ENCODE measurements at places on chromosomes 2 and 18.

GRCh38 chr2:108345951-108346350, 31.8 kb upstream of the SULT1C4 start:
- no peak for DNase-seq

DNA sequence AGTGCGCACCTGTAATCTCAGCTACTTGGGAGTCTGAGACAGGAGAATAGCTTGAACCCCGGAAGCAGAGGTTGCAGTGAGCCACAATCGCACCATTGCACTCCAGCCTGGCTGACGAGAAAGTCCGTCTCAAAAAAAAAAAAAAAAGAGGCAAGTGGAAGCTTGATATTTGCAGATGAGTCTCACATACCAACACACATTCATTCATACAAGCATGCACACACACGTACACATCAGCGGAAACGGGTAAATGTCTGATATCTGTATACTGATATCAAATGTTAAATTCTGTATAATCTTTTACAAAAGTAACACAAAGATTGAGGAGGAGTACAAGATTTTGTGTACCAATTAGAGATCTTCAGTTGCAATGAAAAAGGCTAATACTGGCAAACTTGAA, 47.8 kb upstream of the SPOPL start:
- no peak for DNase-seq

DNA sequence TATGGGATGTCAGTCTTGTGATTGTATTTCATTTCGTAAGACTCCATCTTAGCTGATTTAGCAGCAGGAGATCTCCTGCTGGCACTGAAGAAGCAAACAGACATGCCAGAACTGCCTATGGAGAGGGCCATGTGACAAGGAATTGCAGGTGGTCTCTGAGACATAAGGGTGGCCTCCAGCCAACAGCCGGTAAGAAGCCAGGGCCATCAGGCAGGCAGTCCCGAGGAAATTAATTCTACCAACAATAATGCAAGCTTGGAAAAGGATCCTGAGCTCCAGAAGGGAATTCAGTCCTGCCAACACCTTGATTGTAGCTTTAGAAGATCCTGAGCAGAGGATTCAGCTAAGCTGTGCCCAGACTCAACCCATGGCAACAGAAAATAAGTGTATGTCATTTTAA, 87.1 kb upstream of the DNAJC10 start:
- DNase-seq = no peak

GRCh38 chr2:31197166-31197565, 20.1 kb downstream of the CAPN14 start:
- DNase-seq = no peak

- no peak for DNase-seq
Measured at GRCh38 chr2:235614900-235615712, 121.3 kb downstream of the AGAP1 start.

DNA sequence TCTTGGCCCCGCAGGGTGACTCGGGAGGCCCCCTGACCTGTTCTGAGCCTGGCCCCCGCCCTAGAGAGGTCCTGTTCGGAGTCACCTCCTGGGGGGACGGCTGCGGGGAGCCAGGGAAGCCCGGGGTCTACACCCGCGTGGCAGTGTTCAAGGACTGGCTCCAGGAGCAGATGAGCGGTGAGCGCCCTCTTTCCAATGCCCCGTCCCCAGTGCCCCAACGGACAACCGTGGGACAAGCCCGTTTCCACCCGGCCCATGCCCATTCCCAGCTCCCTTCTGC, 2.6 kb upstream of the CHRND start:
- DNase-seq = no peak

GRCh38 chr18:13592246-13592645, 134.1 kb downstream of the FAM210A start:
- DNase-seq = no peak

GRCh38 chr18:26812462-26812861, 53.0 kb downstream of the AQP4 start:
- DNase-seq = no peak

- DNase-seq = no peak
Measured at GRCh38 chr2:11652553-11652952, 17.4 kb downstream of the NTSR2 start.

- no peak for DNase-seq
Measured at GRCh38 chr2:212076456-212076855, 462.1 kb downstream of the ERBB4 start.

DNA sequence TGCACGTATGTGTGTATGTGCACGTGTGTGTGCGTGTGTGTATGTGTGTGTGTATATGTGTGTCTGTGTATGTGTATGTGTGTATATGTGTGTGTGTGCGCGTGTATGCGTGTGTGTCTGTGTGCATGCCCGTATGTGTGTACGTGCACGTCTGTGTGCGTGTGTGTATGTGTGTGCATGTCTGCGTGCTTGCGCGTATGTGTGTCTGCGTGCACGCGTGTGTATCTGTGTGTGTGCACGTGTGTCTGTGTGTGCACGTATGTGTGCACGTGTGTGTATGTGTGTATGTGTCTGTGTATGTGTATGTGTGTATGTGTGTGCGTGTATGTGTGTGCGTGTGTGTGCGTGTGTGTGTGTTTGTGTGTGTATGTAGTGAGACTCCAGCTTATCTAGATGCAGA, 97.5 kb upstream of the SPATS2L start:
- DNase-seq = no peak

DNA sequence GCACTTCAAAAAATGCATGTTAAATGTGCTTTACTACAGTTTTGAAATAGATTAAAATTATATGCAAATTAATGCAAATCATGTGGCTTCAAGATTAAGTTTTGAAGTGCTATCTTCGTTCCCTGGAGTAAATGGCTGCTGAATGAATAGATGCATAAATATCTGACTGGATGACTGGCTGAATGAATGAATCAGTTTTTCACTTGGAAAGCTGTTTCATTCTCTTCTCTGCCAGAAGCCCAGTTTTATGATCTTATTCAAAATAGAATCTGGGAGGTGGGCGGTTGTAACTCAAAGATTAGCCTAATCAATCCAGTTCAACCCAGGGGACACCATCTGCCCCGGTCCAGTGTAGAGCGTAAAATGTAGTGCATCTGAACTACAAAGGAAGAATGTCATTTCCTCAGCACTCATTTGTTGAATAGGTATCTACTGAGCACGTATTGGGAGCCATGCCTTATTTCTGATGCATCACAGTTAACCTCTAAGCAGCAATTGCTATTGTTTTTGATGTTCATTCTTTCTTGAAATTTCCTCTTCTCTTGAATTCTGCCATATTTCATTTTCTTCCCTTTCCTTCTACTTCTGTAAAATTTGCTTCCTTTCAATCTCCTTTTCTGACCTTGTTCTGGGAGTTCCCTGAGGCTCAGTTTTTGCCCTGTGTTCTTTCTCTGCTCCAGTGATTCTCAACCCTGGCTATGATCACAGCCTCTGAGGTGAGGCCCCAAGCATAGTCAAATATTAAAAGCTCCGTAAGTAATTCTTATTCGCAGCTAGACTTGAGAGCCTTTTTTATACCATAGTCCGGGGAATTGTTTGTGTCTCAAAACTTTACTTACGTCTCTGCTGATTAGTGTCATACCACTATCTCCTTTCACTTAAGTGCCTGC, 282.7 kb downstream of the PARD3B start:
- no peak for DNase-seq

- DNase-seq = no peak
Measured at GRCh38 chr2:98732430-98733051, 1.6 kb upstream of the MGAT4A start.

DNA sequence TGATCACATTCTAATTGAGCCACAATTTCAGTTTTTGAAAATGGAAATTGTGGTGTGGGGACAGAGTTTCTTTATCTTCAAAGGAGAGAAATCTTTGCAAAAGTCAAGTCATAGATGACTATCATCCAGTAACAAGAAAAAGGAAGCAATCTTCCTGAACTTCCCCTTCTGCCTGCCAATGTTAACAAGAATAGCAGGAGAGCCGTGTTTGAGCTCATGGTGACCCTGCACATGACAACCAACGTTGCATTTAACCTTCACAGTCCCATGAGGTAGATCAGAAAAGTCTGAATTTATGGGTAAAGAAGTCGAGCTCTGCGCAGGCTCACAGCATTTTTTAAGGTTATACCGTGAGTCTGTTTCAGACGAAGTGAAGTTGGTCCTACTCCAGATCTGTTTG, 454.9 kb downstream of the LPIN1 start:
- DNase-seq = no peak

- DNase-seq = no peak
Measured at GRCh38 chr2:182072861-182073260, 87.2 kb downstream of the PPP1R1C start.

DNA sequence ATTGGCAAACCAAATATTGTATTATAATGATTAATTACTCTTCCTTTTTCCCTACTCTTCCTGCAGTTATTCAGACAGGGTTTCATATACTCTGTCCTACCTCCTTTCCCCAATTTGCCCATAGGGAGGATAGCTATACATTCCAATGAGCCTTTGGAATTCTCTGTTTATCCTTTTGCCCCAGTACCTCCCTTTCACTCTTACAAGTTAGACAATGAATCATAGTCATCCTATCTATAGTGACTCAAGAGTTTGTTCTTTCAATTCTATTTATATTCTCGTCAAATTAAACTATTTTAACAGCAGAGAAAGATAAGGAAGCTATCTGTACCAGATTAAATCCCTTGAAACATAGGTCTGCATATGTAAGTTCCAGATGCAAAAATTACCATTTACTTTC, 437.5 kb downstream of the NR4A2 start:
- DNase-seq = no peak

DNA sequence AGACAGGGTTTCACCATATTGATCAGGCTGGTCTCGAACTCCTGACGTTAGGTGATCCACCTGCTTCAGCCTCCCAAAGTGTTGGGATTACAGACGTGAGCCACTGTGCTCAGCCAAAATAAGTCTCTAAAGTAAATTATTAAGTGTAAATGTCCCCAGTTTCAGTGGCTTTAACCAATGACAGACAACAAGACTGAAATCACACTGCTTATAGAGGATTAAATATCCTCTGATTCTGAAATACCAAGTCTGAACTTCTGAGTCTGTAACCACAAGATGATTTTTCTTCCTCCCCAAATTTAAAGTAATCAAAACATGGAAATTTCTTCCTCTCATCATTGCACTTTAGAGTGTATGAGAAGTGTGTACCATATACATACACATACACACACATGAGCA, 16.5 kb upstream of the ANKRD44 start:
- DNase-seq = no peak

DNA sequence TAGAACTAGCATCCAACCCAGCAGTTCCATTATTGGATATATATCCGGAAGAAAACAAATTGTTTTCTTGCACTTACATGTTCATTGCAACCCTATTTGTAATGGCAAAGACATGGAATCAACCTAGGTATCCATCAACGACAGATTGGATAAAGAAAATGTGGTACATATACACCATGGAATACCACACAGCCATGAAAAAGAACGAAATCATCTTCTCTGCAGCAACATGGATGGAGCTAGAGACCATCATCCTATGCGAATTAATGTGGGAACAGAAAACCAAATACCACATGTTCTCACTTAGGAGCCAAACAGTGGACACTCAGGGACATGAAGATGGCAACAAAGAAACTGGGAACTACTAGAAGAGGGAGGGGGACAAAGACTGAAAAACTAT, 352.7 kb downstream of the CDH2 start:
- DNase-seq = no peak

GRCh38 chr2:8392098-8392866, 289.6 kb upstream of the ID2 start:
- DNase-seq = no peak

- no peak for DNase-seq
Measured at GRCh38 chr2:187934692-187935091, 357.0 kb upstream of the GULP1 start.

- DNase-seq = no peak
Measured at GRCh38 chr2:19038071-19039015, 320.1 kb downstream of the OSR1 start.

DNA sequence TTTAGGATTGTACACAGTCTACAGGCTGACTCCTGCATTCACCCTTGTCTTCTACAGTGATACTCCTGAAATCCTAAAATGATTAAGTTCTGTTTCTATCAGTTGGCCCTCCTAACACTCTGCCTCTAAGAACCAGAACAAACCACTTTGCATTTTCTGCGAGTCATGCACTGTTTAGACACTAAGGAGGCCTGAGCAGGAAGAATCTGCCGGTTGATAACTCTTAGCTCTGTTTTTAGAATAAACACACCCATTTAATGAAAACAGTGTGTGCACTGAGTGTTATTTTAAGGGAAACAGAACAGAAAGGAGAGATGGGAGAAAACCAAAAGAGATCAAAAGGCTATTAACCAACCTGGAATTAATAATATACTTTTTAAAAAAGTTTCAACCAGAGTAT, 22.9 kb upstream of the SSB start:
- DNase-seq = no peak
